ENCODE measurements at places on chromosomes 7 and 10.

- DNase-seq, result peak; percentile 47
Measured at GRCh38 chr10:97128039-97128492, 57.7 kb downstream of the SLIT1 start.

DNA sequence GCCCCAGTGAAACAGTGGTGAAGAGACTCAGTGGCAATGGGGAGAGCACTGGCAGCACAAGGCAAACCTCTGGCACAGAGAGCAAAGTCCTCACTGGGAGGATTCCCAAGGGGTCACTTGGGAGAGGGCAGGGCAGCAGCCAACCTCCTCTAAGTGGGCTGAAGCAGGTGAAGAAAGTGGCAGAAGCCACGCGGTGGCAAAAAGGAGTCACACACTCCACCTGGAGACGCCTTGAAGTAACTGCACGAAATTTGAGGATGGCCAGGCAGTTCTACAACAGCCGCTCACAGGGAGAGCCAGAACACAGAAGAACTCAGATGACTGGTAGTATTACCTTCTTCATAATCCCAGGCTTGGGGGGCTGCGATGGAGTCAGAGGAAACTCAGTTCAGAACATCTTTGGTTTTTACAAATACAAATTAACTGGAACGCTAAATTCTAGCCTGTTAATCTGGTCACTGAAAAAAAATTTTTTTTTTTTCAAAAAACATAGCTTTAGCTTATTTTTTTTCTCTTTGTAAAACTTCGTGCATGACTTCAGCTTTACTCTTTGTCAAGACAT is 574 bp upstream of the IL6 start:
- peak; percentile 50 for DNase-seq

GRCh38 chr7:40015790-40016296 is 65.8 kb downstream of the CDK13 start:
- peak; percentile 53 for DNase-seq

- DNase-seq, result no peak
Measured at GRCh38 chr7:88477976-88478375, 171.3 kb upstream of the STEAP4 start.

DNA sequence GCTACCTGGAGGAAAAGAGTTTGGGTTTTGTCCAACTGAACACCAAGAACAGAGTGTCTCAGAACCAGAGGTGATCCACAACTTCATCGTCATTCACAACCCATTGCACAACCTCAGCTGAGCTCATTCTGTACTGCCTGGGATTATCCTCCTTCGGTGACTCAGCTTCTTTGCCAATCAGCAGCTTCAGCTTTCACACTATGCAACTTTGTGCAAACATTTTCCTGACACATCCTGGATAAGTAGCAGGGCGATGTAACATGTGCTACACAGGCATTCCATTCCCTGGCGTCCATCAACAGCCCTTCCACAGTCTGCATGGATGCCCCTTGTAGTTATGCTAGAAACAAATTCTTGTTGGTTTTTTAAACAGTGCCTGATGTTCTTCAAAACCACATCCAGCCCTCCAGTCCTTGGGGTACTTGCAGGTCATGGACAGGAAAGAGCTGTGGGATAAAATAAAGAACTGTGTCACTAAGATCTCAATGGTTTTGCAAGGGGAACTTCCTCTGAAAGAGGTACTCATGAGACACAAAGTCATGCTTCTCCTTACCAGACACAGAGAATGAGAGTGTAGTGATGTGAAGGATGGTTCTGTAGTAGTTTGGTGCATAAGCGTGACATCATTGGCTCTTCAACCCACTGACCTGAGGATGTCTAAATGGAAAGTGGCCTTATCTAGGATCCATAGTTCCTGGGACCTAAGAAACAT is 478.5 kb downstream of the KIF20B start:
- DNase-seq, result no peak

DNA sequence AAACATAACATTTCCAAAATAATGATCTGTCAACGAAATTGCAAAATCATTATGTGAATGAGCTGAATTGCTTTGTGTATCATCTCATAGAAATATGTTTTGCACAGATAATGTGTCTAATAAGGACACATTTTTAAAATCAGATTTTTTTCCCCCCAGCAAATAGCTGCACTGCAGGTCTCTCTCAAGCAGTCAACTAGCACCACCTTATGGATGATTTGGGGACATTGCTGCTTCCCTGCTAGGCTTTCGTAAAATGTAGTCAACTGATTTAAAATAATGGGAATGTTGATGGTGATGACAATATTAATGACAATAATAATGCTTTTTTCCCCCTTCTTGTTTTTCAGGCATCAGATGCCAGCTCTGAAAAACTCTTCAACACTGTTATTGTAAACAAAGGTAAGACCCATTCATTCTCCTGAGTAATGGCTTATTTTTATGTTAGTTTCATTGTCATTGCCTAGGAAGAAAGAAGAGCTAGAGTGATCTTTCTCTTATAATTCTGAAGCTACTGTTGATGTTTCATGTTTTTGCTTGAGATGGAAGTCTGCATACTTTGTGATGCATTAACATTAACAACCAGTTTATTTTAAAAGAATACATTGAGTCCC is 433.6 kb upstream of the GALNT17 start:
- DNase-seq, result peak; percentile 70

DNA sequence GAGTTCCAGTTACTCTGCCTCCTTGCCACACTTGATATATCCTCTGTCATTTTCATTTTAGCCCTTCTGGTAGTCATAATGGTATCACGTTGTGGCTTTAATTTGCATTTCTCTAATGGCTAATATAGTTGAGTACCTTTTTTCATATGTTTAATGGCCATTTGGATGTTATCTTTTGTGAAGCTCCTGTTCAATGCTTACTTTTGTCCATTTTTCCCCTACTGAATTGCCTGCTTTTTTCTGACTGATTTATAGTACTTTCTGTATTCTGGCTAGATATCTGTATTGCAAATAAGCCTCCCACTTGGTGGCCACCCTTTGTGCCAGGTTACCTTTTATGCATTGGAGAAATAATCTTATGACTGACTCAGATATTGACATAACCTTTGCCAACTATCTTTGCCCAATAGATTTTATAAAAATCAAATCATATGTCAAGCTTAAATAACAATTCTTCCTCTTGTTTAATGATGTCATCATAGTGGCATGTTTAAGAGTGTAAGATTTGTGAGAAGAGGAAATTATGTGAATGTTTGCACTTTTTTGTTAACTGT is 50.6 kb downstream of the PRPF18 start:
- no peak for DNase-seq

DNA sequence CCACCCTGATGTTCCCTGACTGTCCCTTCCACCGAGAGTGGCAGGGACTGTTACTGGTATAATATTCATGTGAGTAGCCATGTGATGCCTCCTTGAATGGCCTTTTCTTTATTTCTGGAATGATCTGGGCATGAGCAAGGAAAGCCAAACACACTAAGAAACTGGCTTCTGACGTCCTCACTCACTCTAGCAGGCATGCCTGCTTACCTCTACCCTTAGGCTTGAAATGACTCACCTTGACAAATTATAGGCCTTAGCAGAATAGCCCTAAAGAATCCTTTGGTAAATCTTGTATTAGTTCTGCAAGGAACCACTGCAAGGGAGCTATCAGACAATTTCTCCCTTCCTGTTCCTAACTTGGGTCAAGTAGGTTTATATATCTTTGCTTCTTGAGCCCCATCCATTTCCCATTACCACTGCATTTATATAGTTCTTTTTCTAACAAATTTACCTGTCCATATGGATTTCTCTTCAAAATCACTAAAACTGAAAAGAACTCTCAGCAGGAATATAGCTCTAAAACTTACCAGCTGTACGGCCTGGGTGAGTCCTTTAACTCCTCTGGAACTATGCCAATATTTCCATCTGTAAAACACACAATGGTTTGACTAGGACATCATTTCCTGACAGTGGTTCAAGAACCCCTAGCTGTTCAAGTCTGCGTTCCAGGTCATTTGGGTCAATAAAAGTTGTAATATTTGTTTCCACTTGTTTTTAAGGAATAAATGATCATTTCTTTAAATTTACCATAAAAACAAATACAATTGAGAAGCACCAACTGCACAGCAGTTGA is 13.0 kb upstream of the NDUFA5 start:
- no peak for DNase-seq

DNA sequence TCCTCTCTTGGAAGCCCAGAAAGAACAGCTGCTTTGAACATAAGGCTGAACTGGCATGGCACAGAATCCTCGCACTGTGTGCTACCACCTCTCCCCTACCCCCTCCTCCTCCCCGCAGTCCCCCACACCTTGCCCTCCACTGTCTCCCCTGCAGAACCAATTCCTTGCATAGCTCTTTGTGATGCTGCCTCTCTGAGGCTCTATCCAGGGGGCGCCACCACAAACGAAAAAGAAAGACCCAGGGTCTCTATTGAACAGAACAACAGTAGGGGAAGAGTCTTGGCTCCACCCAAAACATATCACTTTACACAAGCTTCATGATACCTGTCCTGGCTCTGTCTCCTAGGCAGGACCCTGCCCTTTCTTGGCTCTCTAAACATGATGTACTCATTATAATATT is 26.2 kb upstream of the EBLN1 start:
- no peak for DNase-seq

DNA sequence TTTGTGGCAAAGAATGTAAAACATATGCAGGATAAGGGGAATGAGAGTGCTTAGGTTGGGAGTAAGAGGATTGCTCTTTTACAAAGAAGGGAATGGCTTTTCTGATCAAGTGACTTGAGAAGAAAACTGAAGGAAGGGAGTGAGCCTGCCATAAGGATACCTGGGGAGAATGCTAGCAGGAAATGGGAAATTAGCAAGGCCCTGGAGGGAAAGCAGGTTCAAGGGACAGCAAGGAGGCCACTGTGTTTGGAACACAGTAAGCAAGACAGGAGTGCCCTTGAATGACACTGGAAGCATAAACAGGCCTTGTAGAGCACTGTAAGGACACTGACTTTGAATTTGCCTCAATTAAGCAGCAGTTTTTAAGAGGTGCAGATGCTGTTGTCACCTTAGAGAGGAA is 1069.9 kb downstream of the DNAJB9 start:
- DNase-seq, result no peak

DNA sequence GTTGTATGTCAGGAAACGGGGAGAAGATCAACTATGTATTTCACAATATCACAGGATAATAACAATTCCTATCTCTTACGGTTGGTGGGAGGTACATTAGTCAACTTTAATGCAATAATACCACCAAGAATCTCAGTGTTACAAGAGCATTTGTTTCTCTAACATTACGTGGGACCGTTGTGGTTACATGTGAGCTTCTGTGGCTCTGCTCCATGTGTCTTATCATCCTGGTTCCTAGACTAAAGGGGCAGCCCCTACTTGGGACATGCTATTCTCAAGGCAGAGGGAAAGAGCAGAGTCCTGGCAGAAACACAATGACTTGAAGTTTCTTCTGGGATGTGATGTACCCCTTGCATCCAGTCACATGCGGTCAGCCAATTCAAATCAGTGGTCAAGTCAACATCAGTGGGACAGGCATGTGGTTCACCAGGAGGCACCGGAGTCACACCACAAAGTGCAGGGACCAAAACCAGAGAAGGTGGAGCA is 2.5 kb upstream of the ZNF22 start:
- DNase-seq, result no peak

DNA sequence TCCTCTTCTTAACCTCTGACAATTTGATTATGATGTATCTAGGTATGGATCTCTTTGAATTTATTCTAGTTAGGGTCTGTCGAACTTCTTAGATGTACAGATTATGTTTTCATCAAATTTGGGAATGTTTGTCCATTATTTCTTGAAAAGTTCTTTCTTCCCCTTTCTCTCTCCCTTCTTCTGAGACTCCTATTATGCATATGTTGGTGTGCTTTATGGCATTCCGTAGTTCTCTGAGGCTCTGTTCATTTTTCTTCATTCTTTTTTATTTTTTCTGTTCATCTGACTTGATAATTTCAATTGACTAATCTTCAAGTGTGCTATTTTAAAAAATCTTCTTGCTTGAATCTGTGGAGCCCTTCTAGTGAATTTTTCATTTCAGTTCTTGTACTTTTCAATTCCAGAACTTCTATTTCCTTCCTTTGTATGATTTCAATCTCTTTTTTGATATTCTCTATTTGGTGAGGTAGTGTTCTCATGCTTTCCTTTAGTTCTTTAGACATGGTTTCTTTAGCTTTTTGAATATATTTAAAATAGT is 79.8 kb downstream of the TMEM270 start:
- DNase-seq, result no peak

- DNase-seq, result no peak
Measured at GRCh38 chr7:46996972-46997371, 584.9 kb downstream of the TNS3 start.

DNA sequence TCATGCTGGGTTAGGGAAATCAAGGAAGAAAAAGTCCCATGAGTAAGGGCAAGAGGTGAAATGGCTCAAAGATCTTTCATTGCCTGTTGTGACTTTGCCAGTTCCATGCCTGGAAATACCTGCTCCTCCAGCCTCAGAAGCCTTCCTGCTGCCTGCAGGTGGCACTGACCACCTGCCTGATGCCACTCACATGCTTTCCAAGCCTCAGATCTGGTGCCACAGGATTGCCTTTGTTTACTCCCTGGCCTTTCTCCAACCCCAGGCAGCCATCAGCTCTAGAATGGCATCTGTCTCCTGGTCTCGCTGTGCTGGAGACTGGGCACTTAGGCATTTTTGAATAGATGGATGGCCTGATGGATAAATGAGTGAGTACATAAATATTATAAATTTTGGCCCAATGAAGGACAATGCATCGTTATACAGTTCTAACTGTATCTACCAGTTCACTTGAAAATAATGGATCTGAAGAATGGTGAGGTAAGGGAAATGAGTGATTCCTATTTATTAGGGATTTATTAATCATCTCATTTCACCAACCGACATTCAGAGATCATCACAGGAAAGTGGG is 657.2 kb downstream of the INHBA start:
- DNase-seq, result peak; percentile 16

DNA sequence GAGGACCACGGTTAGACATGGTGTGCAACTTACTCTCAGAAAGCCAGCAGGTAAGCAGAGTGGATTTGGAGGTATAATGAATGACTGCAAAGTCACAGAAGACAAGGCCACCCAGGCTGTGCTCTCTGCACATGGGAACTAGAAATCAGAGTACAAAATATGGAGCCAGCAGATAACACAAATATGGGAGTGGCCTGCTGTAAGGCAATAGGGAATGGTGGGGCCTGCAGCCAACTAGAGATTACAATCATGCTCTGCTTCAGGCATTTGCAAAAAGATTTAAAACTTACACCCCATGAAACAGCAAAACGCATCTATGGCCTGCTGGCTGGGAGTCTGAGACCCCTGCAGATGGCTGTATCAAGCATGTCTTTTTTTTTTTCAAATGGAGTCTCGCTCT is 47.0 kb downstream of the RGS10 start:
- DNase-seq, result no peak

DNA sequence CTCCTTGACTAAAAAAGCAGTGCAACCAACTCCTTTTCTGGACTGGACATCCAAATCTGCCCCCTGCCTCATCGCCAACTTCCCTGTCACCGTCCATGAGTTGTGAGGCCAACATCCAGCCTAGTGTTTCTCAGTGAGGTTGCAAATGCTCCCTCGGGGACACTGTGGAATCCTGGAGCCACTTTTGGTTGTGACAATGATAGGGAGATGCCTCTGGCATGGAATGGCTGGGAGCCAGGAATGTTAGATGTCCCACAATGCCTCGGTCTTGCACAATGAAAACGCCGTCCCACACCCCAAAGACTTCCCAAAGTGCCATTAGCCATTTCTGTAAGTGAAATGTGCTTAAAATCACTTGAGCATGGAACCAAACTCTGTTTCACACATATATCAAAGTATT is 105.2 kb downstream of the OSBPL3 start:
- DNase-seq, result no peak

GRCh38 chr10:114026189-114027040 is 17.3 kb upstream of the ADRB1 start:
- DNase-seq, result no peak

All from NCI-H1092 (cell line).